ENCODE measurements at places on chromosomes 2 and 18.

DNA sequence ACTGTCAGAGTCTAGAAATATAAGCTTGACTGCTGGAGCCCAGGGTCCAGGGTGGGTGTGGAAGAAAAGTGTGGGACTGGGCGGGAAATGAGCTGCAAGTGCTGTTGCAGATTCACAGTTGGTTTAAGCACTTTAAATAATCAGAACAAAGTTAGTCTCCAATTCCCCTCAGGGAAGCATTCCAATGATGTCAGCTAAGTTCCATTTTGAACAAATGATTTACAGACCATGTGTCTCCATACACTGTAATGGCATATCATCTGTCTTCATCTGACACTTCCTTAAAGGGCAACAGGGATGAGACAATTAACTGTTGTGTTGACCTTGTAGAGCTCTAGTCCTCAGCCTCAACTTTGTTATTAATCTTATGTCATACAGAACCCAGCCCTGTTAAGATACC is 31.5 kb upstream of the REG3A start:
- no peak for DNase-seq

DNA sequence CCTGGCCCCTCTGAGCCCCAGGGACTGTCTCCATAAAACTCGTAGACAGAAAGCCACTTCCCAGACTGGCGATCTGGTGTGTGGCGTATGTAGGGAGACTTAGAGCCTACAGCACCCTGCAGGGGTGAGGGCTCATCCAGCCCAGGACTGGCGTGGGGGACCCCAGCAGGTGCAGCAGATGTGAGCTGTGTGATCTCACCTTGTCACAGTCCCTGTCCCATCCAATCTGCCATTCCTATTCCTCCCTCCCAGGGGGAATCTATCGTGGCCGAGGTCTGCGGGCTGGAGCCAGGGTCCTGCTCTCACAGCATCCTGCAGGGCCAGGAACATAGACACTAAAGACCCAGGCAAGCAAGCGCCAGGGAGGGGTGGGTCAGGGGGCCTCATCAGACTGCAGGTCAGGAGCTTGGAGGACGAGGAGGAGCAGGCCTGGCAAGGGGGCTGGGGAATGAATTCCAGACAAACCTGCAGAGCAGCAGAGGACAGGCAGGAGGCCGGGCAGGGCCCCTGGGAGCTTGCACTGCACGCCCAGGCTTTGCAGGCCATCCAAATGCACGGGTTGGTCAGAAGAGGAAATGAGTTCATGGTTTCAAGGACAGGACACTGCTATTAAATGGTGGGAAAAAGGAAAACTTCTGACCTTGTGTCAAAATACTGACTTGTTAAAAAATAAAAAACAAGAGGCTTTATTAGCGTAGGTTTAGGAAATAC is 32.5 kb downstream of the HS6ST1 start:
- no peak for DNase-seq

DNA sequence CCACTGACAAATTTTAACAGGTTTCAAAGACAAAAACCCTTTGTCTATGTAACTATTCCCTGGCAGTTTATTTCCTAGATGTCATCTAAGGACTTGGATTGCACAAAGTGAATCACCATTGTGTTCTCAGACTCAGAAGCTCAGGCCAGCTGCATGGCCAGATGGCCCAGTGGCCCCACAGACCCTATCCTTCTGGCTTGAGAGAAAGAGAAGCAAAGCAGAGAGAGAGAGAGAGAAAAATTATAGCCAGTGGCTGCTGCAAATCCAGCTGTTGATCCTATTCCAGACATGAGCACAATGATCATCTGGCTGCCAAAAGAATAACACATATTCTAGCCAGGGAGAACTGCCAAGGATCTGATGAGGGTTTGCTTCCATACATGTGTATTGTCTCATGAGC is 25.8 kb downstream of the CTLA4 start:
- no peak for DNase-seq

GRCh38 chr2:219565130-219566080 is 5.9 kb downstream of the OBSL1 start:
- no peak for DNase-seq

- no peak for DNase-seq
Observed at GRCh38 chr2:106299696-106300095, 105.6 kb upstream of the UXS1 start.
